ENCODE measurements at places on chromosomes 2 and 18.

GRCh38 chr2:204261846-204262245, 283.4 kb upstream of the PARD3B start:
- DNase-seq: no peak

DNA sequence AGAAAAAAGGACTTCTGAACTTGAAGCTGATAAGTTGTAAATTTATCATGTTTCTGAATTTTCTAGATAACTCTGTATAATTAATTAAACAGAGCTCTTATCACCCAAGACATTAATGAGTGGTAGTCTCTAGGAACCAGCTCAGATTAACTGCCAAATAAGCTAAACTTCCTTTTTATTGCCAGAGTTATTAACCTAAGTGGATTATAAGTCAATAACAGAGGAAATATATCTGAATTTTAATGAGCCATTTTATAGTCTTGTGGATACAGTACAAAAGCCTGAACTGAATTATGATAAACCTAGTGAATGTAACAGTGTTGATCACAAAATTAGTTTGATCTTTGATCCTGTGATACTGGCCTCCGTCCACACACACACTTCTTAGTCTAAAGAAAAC, 111.5 kb downstream of the COMMD1 start:
- no peak for DNase-seq

DNA sequence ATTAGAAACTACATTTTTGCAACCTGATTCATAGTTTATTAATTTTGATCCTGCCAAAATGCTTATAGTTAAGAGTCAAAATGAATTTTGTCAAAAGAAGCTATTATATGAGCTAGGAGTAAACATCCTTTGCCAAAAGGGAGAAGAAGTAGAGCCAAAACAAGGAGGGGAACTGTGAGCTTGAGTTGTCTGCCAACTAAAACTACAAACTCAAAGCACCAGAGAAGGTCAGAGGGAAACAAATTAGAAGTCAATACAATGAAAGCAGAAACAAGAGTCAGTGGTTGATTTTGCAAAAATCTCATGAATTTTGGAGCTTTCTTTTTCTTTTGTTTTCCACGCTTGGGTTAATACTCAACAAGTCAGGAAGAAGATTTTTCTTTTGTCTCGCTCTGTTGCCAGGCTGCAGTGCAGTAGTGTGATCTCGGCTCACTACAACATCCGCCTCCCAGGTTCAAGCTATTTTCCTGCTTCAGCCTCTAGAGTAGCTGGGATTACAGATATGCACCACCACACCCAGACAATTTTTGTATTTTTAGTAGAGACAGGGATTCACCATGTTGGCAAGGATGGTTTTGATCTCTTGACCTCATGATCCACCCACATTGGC, 508.5 kb downstream of the RIT2 start:
- no peak for DNase-seq

GRCh38 chr2:150619607-150620330, 132.3 kb upstream of the RND3 start:
- no peak for DNase-seq

DNA sequence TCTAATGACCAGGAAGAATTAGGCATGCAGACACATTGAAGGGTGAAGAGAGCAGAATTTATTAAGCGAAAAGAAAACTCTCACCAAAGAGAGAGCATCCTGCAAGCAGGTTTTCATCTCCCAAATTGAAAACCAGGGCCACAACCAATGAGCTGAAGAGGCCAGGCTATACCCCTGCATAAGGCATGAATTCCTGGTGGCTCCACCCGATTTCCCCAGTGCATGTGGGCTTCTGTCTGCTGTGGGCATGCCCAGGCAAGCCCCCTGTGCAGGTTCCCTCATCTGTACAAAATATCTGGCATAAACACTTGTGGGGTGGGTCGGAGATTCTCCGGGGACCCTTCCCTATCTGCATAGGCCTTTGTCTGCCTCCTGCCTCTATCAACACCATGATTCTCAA, 621.6 kb upstream of the LRRTM1 start:
- no peak for DNase-seq

DNA sequence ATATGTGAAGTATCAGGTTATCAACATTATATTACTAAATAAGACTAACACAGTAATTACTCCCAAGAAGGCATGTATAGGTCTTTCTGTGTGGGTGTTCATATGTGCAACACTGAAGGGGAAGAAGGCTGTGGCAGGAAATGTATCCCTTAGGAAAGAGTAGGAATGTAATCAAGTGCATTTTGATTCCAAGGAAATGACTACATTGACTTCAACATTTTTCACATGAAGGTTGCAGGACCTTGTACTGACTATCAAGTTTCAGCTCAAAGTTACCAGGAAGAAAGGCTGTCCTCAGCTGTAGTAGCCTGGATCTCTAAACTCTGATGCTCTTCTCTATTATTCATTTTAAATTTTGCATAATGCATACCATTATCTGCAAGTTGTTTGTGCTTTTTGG, 680.8 kb downstream of the NYAP2 start:
- DNase-seq: no peak

GRCh38 chr18:26657631-26658581, 109.6 kb upstream of the KCTD1 start:
- DNase-seq: no peak

DNA sequence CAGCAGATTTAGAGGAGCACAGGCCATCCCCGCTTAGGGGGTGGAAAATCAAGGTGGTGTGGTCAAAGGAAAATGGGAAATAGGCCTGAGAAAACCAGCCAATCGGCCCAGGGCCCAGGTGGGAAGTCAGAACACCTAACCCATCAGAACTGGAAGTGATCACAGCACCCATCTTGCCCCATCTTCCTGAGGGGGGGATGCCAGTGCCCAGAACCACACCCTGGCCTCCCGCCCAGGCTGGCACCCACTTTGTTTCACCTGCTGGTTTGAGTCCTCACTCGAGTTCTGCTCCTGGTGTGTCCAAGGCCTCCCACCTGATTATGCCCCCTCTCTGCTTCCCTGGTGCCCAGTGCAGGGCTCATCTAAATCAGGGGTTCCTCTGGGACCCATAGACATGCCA, 174.5 kb downstream of the TNS1 start:
- no peak for DNase-seq

- no peak for DNase-seq
These were observed 30.4 kb downstream of the MSGN1 start for GRCh38 chr2:17846676-17847075.

- DNase-seq: no peak
These were observed 99.0 kb downstream of the SP3 start for GRCh38 chr2:173865971-173866873.

GRCh38 chr2:241257419-241258032, 57.9 kb downstream of the HDLBP start:
- no peak for DNase-seq

DNA sequence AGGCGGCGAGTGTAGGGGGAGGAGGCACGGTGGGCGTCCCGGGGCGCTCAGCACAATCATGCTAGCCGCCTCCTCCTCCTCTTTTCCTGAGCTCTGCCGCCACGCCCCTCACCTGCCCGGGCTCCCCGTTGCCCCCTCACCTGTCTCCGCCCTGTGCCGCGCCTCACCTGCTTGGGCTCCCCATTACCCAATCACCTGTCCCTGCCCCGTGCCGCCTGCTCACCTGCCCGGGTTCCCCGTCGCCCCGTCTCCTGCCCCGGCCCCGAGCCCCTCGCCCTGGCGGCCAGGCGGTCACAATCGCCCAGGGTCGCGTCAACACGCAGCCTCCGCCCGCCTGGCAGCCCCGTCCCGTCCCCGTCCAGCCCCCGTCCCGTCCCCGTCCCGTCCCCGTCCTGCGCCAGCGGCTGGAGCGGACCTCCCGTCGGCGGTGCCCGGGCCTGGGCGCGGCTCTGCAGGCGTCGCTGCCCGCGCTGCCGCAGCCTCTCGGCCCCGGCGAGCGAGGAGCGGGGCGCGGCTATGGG, at the start of gene DCDC2C:
TSS of gene DCDC2C (plus strand) at position 340 of the 521 bp plus-strand sequence. CDS start at position 517, 177 bp downstream.
- no peak for DNase-seq

All from stimulated activated CD4-positive, alpha-beta T cell treated with anti-CD3 and anti-CD28 coated beads, Interleukin-15, amount 100 ng/mL, for 1 hour (primary cell).